ENCODE measurements at places on chromosomes 16 and 17.

- DNase-seq: no peak
These were observed 16.5 kb upstream of the SLC35G3 start for GRCh38 chr17:35210741-35211140.

GRCh38 chr17:72236980-72237633, 116.3 kb downstream of the SOX9 start:
- no peak for DNase-seq

DNA sequence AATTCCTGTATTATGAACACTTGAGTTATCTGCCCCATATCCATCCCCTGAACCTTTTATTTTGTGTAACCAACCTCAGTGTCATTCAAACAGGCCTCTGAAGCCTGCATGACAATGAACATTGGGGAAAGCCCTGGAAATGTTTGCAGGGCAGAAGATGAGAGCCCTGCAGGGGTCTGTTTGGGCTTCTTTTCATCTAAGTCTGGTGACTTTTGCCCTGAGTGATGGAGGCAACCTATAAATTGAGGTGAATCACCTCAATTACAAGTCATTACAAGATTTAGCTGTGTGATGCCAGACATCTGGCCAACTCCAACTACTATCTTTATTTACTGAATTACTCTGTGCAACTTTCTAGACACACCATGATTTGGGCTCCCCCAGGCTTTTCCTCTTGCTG, 189.2 kb downstream of the MAF start:
- DNase-seq: no peak

GRCh38 chr16:75333721-75334163, 82.3 kb upstream of the BCAR1 start:
- no peak for DNase-seq

- no peak for DNase-seq
These were observed 75.9 kb downstream of the PRKCA start for GRCh38 chr17:66378296-66378695.

GRCh38 chr17:63702721-63703015, 2.7 kb upstream of the LIMD2 start:
- no peak for DNase-seq

DNA sequence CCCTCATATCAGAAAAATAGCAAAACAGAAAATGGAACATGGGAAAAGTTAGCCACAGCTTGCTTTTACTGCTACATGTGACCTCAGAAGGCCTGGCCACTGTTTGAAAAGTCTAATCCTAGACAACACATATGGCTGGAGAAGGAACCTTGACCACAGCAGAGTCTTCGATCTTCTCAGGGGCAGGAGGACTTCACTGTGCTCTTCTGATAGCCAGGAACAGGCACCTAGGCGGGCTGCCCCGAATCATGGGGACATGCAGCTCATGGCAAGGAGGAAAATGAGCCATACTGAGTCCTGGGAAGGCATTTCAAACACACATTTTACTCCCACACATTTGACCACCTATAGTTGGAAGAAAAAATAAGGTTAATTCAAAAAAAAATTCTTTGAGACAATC, 31.1 kb upstream of the ADORA2B start:
- DNase-seq: no peak

DNA sequence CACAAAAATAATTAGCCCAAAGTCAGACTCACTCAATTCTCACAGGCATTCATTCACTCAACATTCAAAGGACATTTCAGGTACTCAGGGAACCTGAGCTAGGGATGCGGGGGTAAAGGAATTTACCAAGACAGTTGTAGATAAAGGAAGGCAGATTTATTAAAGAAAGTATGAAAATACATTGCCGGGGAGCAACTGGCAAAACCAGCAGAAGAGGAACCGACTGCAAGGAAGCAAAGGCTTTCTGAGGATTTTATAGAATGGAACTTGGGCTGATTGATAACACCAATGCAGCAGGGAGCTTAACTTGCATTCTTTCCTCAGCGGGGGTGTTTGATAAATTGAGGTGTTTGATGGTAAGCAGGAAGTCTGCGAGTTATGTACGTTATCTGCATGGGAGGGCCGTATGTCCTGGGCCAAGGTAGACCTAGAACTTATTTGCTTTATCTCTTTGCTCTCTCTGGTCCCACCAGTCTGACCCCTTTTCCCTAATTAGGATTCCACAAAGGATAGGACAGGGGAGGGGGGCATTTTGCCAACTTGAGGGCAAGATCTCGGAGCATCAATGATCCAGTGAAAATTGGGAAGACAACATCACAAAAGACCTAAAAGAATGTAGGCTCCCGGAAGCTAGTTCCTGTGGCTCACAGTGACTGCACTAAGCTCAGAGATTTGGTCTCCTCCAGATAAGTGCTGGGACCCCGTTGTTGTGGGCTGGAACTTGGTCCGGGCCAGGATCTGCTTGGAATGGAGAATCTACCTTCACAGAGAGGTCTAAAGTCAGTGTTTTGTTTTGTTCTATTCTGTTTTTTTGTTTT, 5.8 kb upstream of the MT3 start:
- DNase-seq: no peak

GRCh38 chr16:29857133-29857760, 5.8 kb downstream of the CDIPT start:
- no peak for DNase-seq

GRCh38 chr16:23521037-23521743, 10.9 kb upstream of the GGA2 start:
- no peak for DNase-seq

GRCh38 chr17:33745047-33745760, 452.1 kb upstream of the ASIC2 start:
- DNase-seq: no peak

GRCh38 chr17:18172531-18173278, 10.9 kb upstream of the ALKBH5 start:
- DNase-seq: peak; percentile 23

- DNase-seq: no peak
These were observed 19.7 kb downstream of the RBFOX3 start for GRCh38 chr17:79591014-79591590.

DNA sequence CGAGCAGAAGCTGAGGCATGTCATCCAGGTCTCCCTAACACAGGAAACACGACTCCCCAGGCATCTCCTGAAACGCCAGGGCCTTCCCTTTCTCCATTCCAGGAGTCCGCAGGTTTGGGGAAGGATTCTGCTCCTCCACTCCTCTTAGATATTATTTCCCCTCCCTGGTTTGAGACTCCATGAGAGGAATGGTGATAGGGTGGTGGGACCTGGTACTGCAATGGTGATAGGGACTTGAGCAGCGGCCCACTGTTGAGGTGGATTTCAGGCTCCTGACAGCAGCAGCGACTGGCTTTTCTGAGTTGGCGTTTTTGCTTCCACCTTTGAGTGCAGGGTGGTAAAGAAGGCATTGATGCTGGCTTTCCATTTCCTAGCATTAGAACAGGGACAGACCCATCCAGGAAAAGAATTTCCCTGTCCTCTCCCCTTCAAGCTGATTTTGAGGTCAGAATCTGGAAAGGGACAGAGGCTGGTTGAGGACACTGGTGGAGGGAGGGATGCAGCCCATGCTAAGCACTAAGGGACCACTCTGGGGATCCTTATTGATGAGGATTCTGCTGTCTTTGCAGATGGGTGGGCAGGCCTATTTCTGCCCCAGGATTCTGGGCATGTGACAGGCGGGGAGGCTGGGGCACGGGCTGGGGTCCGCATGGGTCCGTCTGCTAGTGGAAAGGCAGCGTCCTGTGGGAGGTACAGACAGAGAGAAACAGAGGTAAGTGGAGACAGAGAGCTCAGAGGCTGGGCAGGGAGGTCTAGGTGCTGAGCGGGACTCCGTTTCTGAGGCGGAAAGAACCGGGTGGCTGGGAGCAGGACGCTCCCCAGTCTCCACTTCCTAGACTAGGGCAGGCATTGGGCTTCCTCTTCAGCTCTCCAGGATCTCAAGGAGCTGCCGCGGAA, 1.3 kb upstream of the TBX4 start:
- DNase-seq: no peak

DNA sequence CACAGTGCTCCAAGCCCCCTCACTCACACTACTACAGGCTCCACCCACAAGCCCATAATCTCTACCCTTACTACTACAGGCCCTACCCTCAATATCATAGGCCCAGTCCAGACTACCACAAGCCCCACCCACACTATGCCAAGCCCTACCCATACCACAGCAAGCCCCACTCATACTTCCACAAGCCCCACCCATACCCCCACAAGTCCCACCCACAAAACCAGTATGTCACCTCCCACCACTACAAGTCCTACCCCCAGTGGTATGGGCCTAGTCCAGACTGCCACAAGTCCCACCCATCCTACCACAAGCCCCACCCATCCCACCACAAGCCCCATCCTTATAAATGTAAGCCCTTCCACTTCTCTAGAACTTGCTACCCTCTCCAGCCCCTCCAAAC, 13.8 kb downstream of the RIPOR1 start:
- DNase-seq: peak; percentile 43

GRCh38 chr16:30355954-30356308, 823 bp upstream of the CD2BP2 start:
- no peak for DNase-seq

DNA sequence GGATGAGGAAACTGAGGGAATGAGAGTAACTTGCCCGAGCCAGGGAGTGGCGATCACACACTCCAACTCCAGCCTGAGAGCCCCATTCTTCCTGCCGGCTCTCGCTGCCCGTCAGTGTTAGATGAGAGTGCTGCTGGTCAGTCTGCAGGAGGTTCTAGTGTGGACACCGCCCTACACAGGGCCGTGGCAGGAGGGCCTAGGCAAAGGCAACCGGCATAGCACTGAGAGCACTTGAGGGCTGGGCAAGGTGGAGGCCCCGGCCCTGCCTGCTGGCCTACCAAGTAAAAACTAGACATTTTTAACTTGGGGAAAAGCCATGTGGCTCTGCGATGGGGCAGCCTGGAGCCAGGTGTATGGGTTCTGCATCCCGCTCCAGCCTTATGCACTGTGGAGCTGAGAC, 354.8 kb downstream of the SEC14L1 start:
- peak; percentile 23 for DNase-seq

DNA sequence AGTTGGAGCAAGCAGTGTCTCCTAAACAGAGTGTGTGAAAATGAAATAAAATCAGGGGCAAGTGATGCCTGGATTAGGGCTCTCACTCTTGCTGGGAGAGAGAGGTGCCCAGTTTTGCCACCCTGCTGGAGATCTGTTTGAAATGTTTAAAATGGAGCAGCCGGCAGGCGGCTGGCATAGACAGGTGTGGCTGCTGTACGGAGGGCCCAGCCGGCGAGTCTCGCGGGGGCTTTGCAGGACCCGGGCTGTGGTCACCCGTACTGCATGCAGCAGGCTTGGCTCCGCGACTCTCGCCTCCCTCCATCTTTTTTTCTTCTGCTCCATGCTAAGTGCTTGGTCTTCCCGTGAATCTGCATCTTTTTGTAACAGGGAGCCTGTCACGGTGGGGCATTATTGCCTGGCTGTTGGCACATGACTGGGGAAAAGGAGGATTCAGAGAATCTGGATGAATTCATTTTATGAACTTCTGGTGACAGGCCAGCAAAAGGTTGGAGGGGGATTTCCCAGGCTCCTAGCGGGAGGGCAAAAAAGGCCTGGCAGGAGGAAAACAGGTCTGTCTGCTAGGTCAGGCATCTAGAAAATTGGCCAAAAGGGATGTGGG, 1.8 kb downstream of the ZNRF1 start:
- DNase-seq: peak; percentile 41

DNA sequence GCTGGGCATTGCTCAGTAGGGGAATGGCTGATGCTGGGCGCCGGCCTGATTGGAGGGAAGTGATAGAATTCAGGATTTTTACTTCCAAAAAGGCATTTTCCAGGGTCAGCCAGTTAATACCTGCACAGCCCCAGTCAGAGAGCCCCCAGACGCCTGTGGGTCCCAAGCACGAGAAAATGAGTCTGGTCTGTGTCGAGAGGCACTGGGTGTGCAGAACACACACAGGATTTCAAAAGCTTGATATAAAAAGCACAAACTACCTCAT, 164.6 kb upstream of the TNRC6C start:
- DNase-seq: no peak

DNA sequence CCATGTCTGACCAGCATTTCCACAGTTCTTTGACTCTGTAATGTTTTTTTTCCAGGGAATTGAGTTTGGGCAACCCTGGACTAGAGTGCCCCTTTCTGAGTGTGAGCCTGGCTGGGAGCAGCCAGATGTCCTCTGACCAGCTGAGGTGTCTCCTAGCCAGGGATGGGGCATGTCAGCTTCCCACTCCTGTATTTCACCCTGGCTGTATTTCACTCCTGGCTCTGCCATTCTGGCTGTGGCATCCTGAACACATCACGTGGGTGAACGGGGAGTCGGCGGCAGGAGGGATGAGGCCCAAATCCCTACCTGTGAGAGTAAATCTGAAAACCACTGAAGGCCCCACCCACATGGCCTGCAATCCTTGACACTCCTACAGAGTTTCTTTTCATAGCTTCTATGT, 31.3 kb downstream of the KDM8 start:
- DNase-seq: no peak

DNA sequence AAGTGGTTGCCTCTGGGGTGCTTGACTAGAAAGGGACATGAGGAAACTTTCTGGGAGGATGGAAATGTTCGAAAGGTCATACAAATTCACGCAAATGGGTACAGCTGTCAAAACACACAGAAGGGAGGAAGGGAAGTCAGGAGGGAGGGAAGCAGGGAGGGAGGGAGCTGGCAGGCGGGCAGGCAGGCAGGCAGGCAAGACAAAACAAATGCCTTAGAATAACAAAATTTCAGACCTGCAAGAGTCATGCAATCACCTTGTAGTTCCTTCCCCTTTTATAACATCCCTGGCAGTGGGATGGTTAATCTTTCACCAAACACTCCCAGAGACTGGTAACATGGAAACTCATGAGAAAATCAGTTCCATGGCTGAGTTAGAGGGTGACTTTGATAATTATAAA, 189.2 kb downstream of the STX8 start:
- no peak for DNase-seq

DNA sequence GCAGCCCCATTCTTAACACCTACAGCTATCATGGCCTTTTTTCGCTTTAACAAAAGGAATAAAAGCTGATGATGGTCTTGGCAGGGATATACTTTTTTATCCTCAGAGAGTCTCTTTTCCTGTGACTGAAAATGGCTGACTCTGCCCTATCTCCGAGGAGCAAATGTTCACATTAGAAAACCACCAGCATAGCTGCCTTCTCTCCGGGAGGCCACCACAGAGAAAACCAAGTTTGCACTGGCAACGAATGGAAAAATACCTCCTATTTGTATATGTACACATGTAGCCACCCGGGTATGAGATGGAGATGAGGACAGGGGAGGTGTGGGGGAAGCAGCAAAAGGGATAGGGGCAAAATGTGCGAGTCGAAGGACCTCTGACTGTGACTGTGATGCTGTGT, 88.2 kb downstream of the STX8 start:
- no peak for DNase-seq

- DNase-seq: no peak
These were observed 69.0 kb upstream of the CDH8 start for GRCh38 chr16:62105244-62105643.

DNA sequence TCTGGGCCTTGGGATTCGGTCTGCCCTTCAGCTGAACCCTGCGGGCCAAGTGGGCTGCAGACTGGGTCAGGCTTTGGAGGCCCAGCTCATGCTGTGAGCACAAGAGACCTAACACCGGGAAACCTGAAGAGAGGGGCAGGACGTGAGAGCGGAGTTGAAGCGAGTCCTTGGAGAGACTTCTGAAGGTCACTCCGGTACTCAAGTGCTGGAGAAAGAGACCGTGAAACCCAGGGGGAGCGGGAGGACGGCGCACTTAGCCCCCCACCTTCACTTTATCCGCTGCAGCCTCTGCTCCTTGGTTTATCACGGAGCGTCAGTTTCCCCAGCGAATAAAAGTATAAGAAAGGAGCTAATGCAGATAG, 361 bp downstream of the UQCRC2 start:
- no peak for DNase-seq

- DNase-seq: no peak
These were observed 731.8 kb downstream of the CDH11 start for GRCh38 chr16:64390102-64390501.

Measured in left ventricle myocardium superior (tissue), 1 donor.